SK-N-SH (cell line): ENCODE measurements at places on chromosomes 13 and 19. TPM values are rescaled to one million over a fixed set of nuclear protein-coding genes. Genes with fewer than 3 reads are reported as not detected.

GRIK5 gene
- 0.71 and 2.4 TPM in 2 replicates for polyA plus RNA-seq

ATF5 gene
- polyA plus RNA-seq, result 11.1 and 11.7 TPM in 2 replicates

ZNF132 gene
- 1.3 and 1.9 TPM in 2 replicates for polyA plus RNA-seq

SIGLEC12 gene
- not detected in 2 replicates for polyA plus RNA-seq

ELAVL3 gene
- 0.48 and 0.68 TPM in 2 replicates for polyA plus RNA-seq

SERP2 gene
- 4.9 and 6.2 TPM in 2 replicates for polyA plus RNA-seq

ANO8 gene
- 5.0 and 7.8 TPM in 2 replicates for polyA plus RNA-seq

TTC9B gene
- 0.30 and 0.52 TPM in 2 replicates for polyA plus RNA-seq

MYDGF gene
- 188 and 312 TPM in 2 replicates for polyA plus RNA-seq

SHISA7 gene
- 0.02 TPM in 1 of 2 replicates, not detected in the other for polyA plus RNA-seq

CLDN10 gene
- 0.05 TPM in 1 of 2 replicates, not detected in the other for polyA plus RNA-seq

DNA sequence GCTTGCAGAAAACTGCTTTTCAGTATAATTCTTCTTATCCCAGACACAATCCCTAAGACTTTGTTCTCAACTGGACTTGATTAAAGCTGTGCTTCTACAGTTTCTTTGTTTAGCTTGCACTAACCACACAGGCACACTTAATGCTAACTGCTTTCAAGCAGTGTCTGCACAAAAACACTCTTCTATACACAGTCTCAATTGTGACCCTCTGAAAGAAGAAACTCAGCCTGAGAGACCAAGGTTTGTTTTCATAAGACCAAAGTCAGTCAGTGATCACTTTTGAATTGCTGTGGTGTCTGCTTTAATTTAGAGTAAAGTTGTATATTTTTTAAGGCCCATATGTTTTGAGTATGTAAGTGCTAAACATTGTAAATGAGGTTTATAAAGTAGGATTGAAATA lies 431.2 kb downstream of the KCTD12 start:
- DNase-seq, result no peak

DNA sequence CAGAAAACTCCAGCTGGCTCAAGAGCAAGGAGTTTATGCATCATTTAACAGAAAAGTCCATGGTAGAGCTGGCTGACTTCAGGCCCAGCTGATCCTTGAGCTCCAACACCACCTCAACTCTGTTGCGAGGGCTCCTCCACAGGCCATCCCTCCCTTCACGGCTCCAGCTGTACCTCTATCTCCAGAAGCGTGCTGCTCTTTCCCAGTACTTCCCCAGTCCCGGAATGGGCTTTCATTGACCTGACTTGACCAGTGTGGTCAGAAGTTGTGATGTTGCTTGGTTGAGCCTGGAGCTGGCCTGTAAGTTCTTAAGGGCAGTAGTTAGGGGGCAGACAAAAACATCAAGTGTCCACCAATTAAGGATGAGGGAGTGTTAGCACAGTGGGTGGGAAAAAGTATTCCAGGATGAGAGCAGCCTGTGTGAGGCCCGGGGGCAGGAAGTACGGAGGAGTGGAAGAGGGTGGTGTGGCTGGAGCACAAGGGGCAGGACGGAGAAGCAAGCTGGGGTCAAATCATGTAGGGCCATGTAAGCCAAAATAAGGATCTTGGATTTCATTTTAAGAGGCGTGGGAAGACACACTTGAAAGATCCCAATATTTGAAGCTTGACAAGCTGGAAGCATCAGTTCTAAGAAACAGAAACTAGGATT lies 24.0 kb downstream of the SKA3 start:
- DNase-seq, result no peak

GRCh38 chr19:42150364-42150763 lies 18.1 kb upstream of the POU2F2 start:
- peak; percentile 49 for DNase-seq

DNA sequence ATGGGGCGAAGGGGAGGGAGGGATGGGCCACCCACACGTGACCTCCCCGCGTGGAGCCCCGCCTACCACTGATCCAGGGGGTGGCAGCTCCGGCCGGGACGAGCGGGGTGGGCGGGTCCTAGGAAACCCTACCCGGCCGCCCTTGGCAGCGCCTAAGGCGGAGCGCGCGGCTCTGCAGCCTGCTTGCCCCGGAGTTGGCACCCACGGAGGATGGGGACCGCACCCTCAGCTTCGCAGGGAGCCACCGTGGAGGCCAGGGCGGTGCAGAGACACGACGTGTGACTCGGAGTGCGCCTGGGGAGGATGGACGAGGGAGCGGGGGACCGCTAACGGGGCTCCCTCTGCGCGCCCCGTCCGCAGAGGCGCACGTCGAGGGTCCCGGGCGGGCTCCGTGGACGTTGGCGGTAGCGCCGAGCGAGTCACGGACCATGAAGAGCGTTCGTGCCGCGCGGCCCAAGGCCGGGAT lies at the start of gene RGS9BP:
RGS9BP (plus strand) TSS at position 129 of the 466 bp plus-strand sequence. CDS start 416 bp downstream, outside the sequence.
- DNase-seq, result peak; percentile 88

DNA sequence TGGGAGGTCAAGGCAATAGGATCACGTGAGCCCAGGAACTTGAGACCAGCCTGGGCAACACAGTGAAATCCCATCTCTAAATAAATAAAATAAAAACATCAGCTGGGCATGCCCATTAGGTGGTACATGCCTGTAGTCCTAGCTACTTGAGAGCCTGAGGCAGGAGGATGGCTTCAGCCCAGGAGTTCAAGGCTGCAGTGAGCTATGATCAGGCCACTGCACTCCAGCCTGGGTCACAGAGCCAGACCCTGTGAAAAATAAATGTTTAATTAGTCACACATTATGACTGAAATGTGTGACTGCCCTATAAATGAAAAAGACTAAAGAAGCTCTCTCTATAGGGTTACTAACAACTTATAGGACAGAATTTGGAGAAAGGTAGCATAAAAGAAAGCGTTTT lies 37.7 kb downstream of the USP12 start:
- DNase-seq, result no peak

- DNase-seq, result no peak
Observed at GRCh38 chr19:39407660-39408391, 1.2 kb downstream of the ZFP36 start.

DNA sequence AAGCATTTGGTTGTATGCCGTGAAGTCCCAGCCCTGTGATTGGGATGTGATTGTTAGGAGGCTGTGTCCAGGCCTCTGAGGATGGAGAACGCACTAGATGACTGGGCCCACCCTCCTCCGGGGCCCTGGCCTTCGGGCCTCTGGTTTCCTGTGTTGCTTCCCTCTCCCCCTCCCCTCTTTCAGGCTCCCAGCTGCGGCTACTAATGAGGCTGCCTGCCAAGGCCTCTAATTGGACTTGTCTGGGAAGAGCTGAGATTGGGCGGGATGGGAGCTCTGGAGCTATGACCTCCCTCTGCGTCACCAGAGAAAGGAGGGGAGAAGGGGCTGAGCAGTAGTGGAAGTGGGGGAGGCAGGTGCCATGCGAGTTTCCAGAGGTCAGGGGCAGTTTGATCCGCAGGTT lies 9.9 kb downstream of the PTH2 start:
- peak; percentile 74 for DNase-seq

DNA sequence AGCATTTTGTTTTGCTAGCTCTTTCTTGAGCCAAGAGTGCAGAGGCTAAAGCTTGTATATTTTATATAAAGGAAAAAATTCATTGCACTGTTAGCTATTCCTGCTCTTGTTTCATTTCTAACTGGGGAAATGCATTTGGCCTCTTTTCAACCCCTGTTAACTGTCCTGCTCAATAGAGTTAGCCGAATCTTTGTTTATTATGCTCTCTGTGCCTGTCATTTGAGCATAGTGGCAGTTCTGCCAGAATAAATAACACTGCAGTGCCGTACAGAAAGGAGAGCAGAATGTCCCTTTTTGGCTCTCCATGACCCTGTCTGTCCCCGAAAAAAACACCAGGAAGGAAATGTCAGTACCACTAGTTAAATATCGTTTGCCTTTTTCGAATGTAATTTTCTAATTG lies 350.8 kb downstream of the MYO16 start:
- no peak for DNase-seq

DNA sequence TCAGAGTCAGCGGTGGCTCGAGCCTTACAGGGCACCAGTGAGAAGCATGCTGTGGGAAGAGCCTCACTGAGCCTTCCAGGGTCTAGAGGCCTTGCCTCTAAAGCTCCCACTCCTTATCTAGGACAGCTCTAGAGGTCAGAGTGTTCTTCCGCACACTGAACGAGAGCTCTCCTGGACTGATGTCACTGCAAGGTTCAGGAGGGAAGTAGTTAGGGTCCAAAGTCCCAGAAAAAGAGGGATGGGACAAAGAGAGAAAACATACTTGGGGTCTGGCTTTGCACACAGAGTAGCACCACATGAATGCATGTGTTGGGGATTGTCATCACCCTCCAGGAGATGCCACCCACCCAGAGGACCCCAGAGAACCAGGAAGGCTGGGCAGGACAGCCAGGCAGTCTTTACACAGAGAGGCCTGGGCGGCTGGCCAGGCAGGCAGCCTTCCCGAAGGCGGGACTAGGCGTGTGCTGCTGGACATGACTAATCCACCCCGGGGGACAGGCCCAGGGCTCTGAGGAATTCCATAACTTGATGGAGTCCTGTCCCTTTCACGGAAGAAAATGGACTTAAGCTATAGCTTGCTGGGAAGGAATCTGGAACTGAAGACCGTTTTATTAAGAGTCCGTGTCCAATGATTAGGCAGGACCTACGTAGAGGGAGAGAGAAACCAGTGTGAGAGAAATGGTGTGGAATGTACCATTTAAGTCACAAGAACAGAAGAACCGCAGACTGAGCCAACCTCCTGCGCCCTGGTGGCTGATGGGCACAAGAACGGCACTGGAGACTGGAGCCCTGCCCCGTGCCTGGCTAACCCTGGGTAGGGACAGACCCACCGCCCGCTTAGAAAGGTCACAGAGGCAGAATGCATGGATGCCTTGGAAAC lies 16.6 kb upstream of the EPHX3 start:
- DNase-seq, result no peak

DNA sequence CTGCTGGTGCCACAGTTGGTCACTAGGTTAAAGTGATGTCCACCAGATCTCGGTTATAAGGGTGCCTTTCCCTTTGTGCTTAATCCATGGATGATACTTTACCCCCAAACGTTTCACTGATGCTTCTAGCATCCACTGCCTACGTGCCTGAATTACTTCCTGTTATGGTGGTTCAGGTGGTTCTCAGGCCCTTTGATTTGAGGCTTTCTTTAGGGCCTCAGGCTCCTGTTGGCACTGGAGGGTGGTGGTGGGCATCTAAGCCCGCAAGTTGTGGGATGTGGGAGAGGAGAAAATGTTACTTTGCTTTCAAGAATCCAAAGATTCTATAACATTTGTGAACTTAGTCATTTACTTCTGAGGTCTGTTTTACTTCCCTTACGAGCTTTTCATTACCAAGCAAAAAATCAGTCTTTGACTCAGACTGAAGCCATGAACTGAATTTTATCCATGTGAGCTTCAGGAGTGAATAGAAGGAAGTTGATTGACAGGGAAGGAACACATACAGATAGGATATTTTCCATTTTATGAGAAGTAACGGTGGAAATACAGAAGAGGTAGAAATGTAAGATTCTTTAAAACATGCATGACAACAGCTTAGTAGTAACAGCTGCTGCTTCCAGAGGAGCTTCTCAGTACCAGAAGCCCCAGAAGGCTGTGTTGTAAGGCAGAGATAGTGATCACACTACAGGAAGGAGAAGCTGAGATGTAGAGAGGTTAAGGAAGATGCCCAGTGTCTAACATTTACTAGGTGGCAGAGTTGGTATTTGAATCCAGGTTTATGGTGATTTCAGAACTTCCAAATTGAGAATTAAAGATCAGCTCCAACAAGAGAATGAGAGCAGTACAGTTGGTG lies 65.0 kb downstream of the ARHGEF7 start:
- no peak for DNase-seq

- DNase-seq, result no peak
Observed at GRCh38 chr19:41095703-41096102, 7.5 kb downstream of the CYP2A13 start.

DNA sequence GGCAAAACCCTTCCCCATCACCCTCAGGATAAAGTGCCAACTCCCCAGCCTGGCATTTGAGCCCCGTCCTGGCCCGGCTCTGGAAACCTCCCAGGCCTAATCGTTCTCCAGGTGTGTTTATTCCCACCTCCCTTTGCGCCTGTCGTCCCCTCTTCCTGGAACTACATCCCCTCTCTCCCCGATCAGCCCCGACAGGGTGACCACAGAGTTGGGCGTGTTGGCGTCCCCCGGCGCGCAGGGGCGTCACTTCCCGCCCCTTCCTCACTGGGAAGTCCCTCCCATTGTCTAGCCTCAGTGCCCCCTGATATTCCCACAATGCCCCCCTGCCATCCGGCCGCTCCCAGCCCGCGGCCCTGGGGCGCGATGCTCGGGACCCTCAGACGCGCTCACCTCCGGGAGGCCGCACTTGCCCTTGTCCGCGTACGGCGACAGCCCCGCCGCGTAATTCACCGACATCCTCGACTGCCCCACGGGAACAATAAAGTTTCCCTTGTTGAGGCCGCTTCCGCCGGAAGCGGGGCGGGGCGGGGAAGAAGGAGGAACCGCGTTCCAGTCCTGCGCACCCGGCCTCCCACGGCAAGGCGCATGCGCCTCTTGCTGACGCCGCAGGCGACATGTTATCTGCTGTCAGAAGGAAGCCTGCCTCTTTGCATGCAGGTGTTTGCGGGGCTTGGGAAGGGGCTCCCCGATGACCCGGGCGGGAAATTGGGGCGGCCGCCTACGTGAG lies at the start of the genes ANKRD24 and SIRT6:
ANKRD24 (plus strand) TSS at position 606 of the 727 bp plus-strand sequence. CDS start 3,737 bp downstream, outside the sequence.
SIRT6 (minus strand) TSS at position 480 of the 727 bp plus-strand sequence; CDS start at position 456, 24 bp downstream.
- peak; percentile 99 for DNase-seq

DNA sequence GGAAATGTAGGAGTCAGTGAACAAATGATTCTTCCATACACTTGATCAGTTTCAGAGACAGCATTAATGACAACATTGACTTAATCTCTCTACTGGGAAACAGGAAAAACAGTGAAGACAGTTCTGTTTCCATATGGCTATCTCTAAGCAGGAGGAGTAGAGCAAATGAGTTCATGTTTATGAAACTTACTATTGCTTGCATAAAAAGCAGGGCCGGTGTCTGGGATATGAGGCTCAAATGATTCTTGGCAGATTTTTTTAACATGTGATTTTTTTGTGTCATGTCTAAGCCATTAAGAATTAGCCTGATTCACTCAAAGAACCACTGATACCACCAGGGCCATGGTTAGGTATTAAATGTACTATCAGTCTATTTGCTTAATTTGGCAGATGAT lies 141.9 kb downstream of the SLC7A1 start:
- DNase-seq, result no peak

GRCh38 chr13:112956571-112957294 lies 12.3 kb upstream of the MCF2L start:
- no peak for DNase-seq

DNA sequence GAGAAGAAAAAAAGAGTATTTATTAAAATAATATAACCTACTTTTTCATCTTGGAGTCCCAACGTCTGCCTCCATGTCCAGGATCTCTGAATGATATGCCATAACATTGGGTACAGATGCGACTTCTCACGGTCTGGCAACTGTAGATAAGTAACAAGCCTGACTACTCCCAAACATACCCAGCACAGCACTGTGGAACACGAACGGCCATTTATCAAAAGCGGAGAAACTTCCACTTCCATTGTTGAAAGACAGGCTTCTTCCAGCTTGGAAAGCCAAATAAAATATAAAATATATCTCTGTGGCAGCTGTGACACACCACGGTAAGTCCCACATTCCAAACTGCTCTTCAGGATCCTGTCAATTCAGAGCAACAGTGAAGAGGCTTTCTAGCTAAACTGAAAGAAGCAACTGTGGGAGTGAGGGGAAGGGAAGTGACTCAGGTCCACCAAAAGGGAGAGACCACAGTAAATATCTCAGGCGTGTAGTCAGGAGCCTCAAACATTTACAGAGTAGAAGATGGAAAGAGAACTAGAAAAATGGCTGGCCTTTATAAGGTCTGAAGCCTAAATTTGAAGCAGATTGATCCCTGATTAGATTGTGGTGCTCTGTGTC lies 331.7 kb downstream of the LIG4 start:
- DNase-seq, result no peak

- no peak for DNase-seq
Observed at GRCh38 chr13:73656863-73657262, 477.3 kb downstream of the KLF12 start.
